ENCODE measurements at places on chromosomes 12 and 14.

DNA sequence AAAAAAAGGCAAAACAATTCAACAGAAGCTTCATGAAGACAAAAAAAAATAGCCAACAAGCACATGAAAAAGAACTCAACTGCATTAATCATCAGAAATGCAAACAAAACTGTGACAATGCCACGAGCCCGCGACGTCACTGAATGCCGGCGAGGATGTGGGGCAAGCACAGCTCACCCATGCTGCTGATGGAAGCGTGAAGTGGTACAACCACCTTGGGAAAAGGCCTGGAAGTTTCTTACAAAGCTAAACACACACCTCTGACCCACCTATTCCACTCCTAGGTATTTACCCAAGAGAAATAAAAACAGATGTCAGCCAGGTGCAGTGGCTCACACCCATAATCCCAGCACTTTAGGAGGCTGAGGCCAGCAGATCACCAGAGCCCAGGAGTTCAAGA is 10.5 kb downstream of the BTBD6 start:
- no peak for DNase-seq

- no peak for DNase-seq
These were observed 40.8 kb downstream of the CCDC60 start for GRCh38 chr12:119375075-119375882.

DNA sequence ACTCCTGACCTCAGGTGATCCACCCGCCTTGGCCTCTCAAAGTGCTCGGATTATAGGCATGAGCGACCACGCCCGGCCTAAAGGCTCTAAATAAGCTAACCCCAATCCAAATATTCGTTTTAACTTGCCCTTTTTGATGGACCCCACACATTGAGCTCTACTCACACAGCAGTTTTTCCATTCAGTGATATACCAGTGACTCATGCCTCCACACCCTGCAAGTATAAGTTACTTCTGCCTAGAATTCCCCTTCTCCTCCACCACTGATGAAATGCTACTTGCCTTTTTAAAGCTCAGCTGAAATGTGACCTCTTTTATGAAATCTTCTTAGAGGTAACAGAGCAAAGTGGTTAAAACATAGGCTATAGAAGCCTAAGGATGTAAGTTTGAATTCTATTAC is 68.8 kb downstream of the EXOC5 start:
- DNase-seq = no peak

DNA sequence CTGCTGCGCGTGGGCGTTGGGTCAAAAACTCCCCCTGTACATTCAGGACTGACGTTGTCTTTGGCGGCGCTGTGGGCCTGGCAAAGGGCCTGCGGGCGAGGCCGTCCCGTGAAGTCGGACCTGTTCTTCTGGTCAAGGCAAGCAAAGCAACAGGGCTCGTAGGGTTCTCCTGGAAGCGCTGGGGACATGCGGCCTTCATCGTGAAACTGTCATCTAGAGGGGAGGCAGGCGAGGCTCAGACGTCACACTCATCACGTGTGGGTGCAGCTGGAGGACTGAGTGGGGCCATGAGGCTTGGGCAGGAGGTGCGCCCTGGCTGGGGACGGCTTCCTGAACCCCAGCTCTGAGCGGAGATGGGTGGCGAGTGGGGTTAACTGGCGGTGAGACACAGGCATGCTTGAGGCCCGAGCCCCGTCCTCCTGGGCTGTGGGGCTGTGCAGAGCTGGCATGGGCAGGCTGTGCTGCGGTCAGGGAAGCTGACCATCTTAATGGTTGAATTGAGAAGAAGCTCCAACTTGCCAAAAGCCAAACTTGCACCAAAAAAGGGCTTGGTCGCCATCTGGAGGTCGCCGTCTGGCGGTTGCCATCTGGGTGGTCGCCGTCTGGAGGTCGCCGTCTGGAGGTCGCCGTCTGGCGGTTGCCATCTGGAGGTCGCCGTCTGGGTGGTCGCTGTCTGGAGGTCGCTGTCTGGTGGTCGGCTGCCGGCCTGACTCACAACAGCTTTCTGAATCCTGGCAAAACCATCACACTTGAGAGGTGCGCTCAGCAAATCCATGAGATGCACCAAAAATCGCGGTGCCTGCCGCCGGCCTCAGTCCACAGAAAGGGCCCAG is 66.2 kb downstream of the NOC4L start:
- no peak for DNase-seq

- DNase-seq = no peak
These were observed 163.9 kb upstream of the TMTC2 start for GRCh38 chr12:82522762-82523161.

- DNase-seq = no peak
These were observed 217.3 kb upstream of the CRY1 start for GRCh38 chr12:107310621-107311020.

DNA sequence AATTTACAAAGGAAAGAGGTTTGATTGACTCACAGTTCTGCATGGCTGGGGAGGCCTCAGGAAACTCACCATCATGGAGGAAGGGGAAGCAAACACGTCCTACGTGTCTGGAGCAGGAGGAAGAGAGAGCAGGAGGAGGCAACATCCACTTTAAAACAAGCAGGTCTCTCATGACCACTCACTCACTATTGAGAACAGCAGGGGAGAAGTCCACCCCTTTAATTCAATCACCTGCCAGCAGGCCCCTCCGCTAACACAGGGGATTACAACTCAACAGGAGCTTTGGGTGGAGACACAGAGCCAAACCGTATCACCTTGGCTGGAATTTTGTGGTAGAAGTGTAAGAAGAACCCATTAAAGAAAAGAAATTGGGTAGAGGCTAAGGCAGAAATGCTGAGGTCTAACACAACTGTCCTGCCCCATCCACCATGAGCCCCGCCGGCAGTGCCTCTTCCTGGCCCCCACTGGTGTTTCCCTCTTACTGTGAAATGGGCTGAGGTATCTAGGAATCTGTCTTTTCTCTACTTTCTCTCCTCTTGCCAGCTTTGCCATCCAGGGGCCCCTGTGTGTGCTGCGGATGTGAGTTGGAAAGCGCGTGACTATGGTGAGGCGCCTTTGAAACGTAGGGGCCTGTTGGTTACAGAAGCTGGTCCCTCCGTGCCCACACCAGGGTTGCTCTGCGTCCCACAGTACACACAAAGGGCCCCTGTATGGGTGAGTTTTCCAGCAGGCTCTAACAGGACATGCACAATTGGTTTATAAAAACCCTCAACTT is 108.0 kb upstream of the TMEM132D start:
- no peak for DNase-seq

GRCh38 chr14:88322504-88323085 is 474 bp downstream of the KCNK10 start:
- DNase-seq = no peak

GRCh38 chr12:10957741-10958140 is 18.7 kb upstream of the TAS2R14 start:
- no peak for DNase-seq

DNA sequence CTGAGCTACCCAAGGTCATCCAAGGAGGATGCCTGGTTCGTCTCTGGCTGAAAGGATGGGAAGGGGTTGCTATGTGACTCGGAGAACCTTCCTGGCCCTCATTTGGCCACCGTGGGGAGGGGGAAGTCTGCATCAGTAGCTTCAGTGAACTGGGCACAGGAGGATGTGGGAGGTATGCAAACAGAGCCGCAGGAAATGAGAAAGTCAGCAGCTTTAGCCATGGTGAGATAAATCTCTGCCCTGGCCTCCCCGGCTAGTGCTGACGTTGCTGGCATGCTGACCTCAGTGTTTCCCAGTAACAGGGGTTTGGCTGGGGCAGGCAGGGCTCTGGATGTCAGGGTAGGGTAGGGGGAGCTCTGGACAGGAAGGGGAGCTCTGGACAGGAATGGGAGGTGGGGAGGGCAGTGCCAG is 2.3 kb upstream of the CEBPE start:
- peak; percentile 76 for DNase-seq

- no peak for DNase-seq
These were observed 5.3 kb downstream of the NTF3 start for GRCh38 chr12:5437182-5437583.

DNA sequence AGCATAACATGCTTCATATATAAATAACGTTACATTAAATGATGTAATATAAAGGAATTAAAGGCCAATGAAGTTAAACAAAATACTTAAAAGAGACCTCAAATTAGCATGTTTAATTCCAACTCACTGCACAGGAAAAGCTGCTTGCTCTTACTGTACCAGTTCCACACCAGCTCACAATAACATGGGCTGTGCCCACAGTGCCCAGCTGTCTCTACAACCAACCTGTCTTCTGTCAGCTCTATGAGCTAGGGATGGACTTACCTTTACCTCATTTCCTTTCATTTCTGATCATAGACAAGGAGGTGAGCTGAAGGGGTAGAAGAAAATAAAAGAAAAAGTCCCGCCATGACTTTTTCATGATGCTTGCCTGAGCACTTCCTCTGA is 64.8 kb downstream of the NKX2-1 start:
- no peak for DNase-seq

DNA sequence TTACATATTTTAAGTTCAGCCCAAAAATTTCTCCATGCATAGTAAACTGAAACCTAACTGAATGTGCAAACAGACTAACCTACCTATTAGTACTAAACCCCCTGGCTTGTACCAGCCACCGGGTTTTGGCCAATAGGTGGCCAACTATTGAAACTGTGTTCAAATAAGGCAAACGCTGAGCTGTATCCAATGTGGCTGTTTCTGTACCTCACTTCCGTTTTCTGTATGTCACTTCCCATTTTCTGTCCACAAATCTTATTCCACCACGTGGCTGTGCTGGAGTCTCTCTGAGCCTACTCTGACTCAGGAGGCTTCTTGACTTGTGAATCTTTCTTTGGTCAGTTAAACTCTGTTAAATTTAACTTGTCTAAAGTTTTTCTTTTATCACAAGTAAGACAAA is 6.0 kb upstream of the FBXO34 start:
- no peak for DNase-seq

DNA sequence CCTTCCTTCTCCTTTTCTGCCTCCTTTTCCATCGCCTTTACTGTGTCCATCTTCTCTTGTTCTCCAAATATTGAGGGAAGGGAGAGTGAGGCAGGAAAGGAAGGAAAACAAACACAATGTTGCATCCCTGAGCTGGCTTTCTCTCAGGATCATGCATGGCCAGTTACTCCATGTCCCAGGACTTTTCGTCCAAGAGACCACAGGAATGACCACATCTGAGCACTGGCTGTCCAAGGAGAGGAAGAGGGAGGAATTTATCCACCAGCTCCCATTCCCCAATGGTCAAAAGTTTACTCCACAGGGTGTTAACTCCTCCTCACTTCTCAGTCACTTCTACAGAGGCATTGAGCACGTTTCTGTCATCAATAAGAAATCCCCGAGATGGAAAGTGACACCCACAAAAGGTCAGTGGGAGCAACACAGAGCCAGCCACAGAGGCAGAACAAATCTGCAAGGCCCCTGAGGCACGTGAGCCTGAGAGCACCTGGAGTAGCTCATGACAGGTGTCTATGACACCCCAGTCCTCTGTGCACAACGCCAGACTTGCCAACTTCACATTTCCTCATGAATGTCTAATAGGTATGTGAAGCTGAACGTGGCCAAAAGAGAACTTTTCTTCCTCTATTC is 177.3 kb upstream of the NUDT4 start:
- no peak for DNase-seq

- DNase-seq = peak; percentile 98
These were observed 7.5 kb downstream of the ITGA5 start for GRCh38 chr12:54411391-54412241.

GRCh38 chr12:52358575-52359350 is 8.5 kb downstream of the KRT85 start:
- no peak for DNase-seq

DNA sequence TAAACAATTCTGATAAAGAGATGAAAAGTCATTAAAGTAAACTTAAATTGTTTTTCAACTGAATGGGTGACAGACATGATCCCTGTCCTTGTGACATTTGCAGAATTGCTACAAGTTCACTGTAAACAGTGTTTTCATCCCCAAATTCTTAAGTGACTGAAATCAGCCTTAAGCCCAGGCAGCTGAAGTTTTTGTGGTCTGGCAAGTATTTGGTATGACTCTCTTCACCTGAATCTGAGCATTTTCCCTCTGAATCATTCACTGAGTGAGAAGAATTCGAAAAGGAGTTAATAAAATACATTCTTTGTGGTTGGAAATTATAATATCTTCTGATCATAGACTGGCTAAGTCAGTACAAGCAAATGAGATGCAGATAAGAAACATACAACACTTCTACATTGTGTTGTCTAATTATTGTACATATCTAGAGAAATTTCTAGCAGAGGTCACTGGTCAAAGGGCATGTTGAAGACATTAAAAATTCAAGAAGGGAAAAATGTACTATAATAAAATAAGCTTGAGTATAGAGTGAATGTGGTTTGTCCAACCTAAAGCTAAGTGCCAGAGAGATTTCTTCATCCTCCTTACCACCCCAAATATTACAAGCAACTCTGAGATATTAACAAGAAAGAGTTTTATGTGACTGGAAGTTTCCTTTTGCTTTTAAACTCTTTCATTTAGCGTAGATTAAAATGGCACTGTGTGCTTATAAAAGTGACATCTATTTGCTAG is 177.8 kb upstream of the DIO2 start:
- no peak for DNase-seq

DNA sequence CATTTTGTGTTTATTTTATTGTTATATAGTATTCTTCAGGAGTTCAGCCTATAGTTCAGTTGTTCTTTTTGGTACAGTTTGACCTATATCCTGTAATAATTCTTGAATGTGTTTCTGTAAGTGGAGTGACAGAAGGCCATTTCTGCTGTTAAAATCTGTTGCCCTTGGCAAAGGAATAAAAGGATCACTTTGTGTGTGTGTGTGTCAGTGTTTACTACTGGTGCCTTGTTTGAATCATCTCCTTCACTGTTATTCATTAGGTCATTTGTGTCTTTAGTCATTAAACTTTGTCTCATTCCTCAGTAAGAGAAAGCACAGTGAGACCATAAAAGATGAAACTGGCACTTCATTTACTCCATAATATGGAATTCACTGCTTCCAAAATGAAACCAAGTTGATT is 130.7 kb downstream of the TMTC2 start:
- DNase-seq = peak; percentile 7

GRCh38 chr14:100770605-100771120 is 44.0 kb downstream of the DLK1 start:
- DNase-seq = no peak

- DNase-seq = no peak
These were observed 273.1 kb downstream of the TMTC2 start for GRCh38 chr12:82959821-82960220.

- DNase-seq = no peak
These were observed 164.4 kb upstream of the LRIG3 start for GRCh38 chr12:59084511-59085375.

DNA sequence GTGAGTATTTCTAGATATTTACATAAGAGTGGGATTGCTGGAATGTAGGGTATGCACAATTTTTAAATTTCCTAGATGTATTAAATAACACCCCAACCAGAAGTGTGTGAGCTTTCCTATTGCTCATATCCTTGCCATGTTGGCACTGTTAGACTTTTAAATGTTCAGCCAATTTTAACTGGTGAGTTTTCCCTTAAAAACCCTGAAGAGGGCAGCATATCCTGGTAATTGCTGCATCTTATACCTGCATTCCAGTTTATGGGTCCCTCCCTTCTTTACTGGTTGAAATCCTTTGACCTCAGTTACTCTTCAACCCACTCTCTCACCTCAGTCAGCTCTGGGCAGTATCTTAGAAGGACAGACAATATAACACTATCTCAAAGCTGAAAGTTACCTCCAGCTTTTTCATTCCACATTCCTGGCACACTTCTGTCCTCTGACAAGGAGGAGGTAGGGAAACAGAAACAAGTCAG is 270.6 kb downstream of the PAWR start:
- peak; percentile 91 for DNase-seq

Data from lung microvascular endothelial cell (primary cell).